ENCODE measurements at places on chromosomes 16 and 17.

DNA sequence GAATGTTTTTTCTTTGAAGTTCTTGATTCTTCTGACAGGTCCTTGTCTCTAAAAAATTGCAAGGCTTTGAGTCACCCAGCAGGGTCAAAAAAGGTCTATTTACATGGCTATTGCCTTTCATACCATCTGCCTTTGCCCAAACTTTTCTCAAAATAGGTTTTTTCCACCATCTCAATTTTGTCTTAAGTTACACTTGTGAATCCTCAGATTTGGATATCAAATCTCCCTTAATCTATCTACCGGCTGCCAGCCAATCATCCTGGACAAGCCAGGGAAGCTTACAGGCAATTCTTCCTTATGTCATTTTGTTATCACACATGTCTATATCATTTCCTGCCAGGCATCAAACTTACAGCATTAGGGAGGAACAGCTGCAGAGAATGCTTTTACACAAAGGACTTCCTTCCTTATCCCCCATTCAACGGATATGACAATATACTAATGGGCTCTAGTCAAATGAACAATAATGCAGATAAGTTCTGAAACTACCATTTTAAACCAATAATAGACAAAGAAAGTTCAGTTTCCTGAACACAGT is 104.1 kb upstream of the CORO6 start:
- DNase-seq, result no peak

DNA sequence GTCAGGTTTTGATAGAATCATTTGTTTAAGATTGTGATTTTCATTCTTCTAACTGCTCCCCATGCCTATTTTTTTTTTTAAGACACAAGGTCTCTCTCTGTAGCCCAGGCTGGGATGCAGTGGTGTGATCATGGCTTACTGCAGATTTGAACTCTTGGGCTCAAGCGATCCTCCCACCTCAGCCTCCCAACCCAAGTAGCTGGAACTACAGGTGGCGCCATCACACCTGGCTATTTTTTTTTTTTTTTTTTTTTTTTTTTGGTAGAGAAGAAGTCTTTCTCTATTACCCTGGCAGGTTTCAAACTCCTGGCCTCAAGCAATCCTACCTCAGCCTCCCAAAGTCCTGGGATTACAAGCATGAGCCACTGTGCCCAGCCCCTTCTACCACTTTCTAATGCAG is 223.3 kb downstream of the CBLN1 start:
- no peak for DNase-seq

- no peak for DNase-seq
These were observed 21.2 kb upstream of the LGALS9 start for GRCh38 chr17:27609611-27610303.

DNA sequence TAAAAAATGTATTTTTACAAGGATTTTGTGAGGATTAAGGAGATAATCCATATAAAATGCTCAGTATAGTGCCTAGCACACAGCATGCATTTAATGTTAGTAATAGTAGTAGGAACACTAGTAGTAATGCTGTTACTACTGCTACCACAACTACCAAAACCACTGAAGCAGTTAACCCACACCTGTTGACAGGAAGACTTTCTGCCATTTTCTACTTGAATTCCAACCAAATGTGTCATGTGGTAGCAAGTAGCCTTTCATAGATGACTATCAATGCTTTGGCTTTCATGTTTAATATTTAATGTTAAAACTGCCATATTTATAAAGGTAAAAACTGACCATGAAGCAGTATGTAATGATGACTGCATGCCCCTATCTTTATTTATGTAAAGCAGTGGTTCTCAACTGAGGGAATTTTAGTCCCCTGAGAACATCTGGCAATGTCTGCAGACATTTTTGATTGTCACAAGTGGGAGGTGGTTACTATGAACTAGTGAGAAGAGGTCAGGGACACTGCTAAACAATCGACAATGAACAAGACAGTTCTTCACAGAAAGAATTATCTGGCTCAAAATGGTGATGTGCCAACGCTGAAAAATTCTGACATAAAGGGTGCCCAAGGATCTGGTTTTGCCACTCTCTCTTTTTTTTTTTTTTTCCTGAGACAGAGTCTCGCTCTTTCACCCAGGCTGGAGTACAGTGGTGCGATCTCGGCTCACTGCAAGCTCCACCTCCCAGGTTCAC is 89.4 kb downstream of the ITFG1 start:
- DNase-seq, result no peak

DNA sequence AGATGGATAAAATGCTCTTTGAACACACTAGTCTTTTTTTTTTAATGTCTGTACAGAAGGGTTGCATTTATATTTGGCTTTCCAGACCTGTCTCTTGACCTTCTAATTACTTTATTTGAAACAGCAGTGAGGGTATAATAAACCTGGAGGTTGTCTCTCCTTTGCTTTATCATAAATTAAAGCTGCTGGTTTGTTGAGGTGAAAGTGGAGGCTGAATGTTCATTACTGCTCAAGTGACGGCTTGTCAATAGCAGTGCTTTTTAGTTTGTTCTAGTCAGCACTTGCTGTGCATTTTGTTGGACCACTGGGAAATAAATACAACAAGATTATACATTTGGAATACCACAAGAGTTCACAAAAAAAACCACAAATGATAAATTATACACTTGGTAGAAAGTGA is 264.2 kb downstream of the IRX3 start:
- DNase-seq, result no peak

GRCh38 chr16:47459603-47460002 is 1.3 kb downstream of the ITFG1 start:
- DNase-seq, result no peak

DNA sequence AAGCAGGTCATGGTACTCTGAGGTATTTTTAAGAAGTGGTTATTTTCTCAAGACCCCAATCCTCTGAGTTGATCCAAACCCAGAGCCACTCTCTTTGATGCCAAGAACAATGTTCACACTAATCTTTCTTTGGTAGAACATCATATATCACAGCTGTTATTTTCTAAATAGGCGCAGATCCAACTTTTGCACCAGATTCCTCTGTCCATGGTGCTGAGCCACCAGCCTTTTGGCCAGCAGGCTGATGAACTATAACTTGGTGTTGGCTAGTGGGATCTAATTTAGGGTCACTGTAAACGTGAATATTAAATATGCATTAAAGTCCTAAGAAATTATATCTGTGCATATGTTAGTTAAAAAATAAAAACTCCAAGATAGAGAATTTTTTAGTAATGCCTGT is 7.0 kb upstream of the ZKSCAN2 start:
- no peak for DNase-seq

- DNase-seq, result no peak
These were observed 87.3 kb downstream of the TTC19 start for GRCh38 chr17:16086957-16087356.

- DNase-seq, result no peak
These were observed 25.5 kb downstream of the CACNG4 start for GRCh38 chr17:66990047-66990446.

DNA sequence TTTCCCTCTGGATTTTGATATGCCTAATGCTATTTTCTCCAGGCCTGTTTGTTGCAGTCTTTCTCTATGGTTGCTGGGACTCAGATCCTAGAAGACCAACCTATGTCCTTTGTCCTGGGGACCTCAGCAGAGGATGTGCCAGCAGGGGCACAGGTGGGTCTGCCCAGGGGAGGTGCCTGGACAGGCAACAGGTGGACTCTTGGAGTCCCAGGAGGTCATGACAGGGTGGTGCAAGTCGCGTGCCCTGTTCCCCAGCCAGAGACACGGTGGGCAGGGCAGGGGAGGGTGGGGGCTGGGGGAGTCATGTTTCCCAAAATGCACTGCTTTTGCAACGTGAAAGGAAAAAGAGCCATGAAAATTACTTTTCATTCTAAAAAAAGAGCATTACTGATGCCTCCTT is 26.3 kb upstream of the PLLP start:
- DNase-seq, result no peak

DNA sequence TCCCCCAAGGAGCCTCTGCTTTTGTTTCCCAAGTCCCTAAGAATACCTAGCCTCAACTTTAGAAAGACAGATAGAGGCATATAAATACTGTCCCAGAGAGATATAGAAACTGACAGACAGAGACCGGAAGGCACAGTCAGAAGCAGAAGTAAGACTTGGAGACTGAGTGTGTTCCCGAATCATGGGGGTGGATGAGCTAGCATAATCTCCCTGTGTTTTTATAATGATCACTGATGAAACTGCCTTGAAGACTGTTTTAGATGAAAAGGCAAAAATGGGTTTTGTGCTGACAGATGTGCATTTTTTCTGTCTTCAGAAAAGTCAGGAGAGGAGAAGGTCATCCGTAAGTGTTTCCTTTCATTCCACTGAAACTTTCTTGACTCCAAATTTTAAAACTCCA is 8.3 kb upstream of the PSMD3 start:
- DNase-seq, result no peak

DNA sequence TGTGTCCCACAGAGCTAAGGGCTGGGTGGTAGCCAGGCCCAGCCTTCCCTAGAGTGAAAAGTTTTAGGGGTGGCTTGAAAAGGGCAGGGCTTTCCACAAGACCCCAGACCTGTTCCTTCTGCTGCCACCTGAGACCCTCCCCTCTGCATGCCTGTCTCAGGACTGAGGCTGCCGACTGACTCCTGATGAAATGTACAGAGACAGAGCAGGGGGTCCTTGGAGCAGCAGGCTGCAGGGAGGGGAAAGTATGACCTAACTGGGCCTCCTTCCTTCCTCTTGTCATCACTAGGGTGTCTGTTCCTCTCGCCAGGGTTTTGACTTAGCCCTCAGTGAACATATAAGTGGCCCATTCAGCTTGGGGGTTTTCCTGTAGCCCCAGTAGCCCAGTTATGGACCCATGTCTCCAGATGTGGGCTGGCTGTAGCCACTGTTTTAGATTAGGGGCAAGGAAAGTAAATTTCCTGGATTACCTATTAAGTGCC is 14.9 kb upstream of the NFATC3 start:
- no peak for DNase-seq

DNA sequence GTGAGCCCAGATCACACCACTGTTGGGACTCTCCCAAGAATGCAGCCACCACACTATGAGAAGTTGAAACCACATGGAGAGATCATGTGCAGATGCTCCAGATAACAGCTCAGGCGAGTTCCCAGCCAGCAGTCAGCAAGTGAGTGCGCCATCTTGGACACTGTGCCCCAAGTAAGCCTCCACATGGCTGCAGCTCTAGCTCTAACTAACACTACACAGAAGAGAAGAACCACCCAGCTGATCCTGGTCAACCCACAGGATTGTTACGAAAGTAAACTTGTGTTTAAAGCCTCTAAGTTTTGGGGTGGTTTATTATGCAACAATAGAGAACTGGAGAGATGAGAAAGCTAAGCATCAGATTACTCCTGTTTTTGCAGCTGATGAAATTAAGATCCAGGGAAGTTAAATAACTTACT is 25.8 kb downstream of the SLC38A7 start:
- no peak for DNase-seq

DNA sequence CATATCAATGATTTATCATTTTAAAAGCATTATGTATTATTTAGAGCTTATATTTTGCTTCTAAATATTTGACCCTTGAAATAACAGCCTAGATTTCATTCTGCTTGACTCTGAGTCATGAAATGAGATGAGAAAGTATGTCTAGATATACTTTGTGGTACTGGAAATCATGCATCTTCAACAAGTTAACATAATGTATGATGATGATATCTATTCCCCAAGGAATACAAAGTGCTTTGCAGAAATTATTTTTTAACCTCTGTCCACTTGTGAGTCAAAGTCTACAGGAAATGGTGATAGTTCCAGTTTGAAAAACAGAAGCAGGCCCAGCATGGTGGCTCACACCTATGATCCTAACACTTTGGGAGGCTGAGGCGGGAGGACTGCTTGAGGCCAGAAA is 36.1 kb downstream of the GOSR1 start:
- no peak for DNase-seq

DNA sequence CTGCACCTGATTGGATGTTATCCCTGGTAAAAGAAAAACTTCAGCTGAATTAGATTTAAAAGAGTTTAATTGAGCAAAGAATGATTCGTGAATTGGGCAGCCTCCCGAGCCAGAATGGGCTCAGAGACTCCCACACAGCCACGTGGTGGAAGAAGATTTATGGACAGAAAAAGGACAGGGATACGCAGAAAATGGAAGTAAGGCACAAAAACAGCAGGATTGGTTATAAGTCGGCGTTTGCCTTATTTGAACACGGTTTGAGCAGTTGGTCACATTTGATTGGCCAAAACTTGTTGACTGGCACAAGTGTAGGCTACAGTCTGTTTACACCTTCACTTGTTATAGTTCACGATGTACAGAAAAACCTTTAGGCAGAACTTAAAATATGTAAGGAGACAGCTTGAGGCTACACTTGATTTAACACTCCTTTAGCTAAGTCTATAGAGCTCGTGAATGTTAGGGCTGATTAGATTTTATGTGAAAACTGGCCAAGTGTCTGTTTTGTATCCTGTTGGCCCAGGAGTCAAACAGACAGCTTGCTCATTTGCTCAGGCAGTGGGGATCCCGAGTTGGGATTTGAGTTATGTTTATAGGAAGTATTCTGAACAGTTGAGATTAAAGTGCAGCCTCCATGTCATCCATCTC is 119.5 kb upstream of the SHISA6 start:
- DNase-seq, result no peak

DNA sequence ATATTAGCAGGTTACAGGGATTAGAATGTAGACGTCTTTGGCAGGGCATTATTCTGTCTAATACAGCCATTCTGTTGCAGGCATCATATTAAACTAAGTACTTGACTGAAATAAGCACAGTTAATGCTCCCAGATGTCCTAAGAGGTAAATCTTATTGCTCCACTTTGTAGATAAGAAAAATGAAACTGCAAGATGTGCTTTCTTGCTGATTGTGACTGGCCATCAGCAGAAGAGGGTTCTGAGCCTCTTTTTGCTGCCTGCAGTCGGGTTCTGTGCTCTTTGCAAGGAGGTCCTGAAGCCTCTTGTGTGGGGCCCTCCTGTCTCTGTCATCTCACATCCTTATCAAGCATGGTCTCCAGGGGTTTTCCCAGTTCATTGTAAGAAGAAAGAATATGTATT is 167.1 kb downstream of the KCNJ2 start:
- DNase-seq, result no peak

GRCh38 chr17:67139784-67140665 is 95.7 kb downstream of the CACNG1 start:
- DNase-seq, result no peak

GRCh38 chr17:19513897-19514488 is 19.7 kb upstream of the SLC47A1 start:
- DNase-seq, result no peak

- DNase-seq, result no peak
These were observed 100.4 kb downstream of the METRNL start for GRCh38 chr17:83179811-83180210.

- DNase-seq, result no peak
These were observed 268.3 kb downstream of the ABCC12 start for GRCh38 chr16:47887496-47887895.
